ENCODE measurements at places on chromosomes 6 and 20.

DNA sequence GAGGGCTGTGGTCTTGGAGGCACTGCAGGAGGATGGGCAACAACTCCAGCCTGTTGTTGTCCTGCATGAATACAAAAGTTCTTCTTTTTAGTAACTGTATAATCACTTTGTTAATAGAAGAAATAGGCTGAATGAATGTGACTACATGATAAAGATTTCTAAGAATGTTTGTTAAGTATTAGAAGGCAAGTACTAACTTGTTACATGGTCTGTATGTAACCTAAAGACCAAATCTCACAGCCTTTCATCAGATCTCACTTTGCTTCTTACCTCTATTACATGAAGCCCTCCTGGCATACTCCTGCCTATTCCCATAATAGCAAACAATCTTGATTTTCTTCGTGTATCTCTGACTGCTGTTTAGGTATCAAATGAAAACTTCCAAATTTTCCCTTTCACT, 73.4 kb downstream of the REPS1 start:
- no peak for DNase-seq

DNA sequence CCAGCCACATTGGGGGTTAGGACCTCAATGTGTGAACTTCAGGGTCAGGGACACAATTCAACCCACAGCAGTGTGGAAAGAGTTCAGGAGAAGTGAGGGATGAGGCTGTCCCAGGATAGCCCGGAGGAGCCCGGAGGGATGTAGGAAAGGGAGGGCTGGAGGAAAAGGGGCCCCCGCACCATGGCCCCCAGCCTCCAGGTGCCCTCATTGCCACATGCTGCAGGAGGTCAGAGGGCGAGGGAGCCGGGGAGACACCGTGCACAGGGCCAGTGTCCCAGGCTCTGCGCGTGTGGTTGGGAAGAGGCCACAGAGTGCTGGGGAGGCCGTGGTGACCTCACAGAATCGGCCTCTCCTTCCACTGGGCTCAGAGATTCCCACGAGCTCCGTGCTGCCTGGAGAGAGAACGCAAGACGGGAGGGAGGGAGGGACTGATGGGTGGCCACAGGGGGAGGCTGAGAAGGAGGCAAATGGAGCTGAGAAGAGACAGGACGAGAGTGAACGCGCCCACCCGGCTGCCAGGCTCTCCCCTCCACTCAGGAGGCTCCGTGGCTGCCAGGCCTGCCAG, 215.1 kb downstream of the DLL1 start:
- DNase-seq, result no peak

- DNase-seq, result no peak
Measured at GRCh38 chr6:47419621-47420020, 58.0 kb upstream of the CD2AP start.

DNA sequence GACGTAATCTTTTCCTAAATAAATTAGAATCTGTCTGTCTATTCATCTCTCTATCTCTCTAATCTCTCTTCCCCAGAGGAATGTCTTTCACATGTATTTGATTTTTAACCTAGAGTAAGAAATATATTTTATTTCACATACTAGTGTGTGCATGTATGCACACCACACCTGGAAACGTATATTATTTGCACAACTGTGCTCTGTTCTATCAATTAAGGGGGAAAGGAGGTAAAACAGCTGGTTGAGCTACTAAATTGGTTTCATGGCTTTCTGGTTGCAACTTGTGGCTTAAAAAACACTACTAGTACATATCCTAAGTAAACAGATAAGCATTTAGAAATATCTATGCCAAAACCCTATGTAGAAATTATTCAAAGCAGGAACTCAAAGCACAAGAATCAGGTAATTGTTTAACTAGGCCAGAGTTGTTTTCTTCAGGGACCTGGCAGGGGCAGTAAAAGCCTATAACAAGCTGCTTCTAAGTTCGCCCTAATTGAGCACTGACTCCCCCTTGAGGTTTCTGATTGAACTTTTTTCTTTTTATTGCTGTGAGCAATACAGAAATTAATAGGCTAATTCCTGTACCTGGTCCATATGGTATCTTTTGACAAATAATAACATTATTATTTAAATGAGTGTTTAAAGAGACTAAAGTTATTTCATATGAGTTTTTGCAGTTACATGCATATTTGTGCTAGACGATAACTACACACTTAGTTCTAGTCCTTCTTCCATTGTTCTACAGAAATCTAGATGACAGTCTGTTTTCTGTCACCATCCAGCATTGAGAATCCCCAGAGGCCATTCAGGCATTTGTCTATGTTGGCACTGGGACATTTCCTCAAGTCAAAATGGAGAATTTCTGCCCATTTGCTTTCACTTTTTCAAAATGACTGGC, 88.6 kb downstream of the MCHR2 start:
- peak; percentile 15 for DNase-seq

GRCh38 chr6:45758787-45759471, 256.7 kb downstream of the CLIC5 start:
- no peak for DNase-seq

DNA sequence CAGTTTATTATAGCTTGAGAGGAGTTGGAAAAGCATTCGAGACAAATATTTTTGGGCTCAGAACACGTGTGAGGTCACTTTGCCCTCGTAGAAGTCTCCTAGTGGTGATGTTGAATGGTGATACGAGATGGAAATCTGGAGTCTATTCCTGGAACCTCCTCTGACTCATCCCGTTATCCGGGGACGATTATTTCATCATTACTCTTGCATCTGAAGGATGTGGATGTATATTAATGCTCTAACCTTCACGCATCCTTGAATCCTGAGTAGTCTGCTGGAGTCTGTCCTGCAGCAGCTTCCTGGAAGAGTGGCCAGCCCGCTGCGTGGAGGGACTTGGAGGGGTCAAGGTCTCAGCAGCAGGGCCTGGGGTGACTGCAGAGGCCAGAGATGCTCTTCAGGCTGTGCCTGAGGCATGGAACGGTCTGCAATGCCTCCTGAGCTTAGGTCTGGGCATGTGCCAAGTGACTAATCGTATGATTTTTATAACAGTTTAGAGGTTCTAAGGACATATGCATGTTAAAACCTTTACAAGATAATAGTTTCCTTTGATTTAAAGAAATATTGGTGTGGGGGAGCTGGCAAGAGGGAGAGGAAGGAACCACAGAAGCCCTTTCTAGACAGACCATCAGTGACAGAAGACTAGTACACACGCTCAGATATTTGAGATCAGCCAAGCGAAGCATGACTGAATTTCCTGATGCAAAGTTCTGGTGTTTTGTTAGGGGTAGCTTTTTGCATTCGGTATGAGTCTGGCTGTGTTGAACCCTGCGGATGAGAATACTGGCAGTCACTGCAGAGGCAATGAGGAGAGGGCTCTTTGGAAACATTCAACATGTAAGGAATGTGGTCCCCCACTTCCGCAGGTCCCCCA, 400.2 kb downstream of the QKI start:
- no peak for DNase-seq

DNA sequence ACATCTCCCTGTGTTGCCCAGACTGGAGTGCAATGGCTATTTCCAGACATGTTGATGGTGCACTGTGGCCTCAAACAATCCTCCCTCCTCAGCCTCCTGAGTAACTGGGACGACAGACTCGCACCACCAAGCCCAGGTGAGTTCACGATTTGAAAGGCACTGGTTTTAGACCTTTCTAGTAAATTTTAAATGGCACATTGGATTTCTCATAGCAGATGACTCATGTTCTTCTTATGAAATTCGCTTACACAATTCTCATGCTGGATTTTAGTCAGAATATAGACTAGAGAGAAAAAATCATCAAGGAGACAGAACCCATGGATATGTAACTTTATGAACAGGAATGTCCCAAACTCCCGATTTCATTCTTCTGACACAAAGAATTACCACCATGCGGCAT, 18.1 kb upstream of the PXDC1 start:
- no peak for DNase-seq

GRCh38 chr6:90435207-90435899, 138.7 kb upstream of the BACH2 start:
- DNase-seq, result no peak

DNA sequence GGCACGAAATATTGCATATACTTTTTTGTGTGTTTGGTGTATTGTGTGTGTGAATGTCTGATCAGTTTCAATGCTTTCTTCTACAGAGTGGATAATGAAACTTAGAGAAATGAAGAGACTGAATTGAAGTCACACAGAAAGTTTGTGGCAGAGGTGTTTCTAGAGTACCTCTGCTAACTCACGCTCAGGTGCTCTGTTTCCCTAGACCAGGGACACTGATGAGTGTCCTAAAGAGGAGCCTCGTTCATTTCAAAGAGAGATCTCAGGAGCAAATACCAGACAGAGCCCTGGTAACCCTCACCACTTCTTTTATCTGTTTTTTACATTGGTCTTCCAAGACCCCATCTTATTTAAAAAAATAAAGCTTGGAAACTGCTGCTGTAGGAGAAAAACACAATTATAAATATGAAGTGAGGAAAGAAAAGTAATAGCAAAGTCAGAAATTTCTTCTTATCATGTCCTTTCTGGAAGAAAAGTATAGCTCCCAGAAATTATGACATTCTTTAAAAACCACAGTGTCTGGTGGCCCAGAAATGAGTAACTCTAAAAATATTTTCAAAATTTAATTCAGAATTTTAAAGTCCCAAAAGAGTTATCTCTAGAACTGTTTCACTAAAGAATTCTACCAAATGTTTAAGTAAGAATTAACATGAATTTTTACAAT, 720.6 kb downstream of the RFPL4B start:
- no peak for DNase-seq

DNA sequence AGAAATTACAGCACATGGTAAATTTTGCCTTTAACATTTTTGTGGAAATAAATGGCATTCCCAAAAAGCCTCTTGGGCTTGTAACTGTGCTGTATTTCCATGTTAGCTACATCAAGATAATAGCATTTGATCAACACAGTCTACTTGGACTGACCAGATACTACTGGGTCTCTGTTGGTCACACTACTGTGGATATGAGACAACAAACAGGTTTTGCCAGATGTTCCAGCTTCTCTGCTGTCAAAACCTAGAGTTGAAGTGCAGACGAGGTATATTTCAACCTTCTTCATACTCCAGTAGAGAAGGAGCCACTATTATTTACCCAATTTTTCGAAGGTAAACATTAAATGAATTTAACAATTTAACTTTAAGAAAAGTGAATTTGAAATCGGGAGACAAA, 284.7 kb upstream of the CITED2 start:
- no peak for DNase-seq

DNA sequence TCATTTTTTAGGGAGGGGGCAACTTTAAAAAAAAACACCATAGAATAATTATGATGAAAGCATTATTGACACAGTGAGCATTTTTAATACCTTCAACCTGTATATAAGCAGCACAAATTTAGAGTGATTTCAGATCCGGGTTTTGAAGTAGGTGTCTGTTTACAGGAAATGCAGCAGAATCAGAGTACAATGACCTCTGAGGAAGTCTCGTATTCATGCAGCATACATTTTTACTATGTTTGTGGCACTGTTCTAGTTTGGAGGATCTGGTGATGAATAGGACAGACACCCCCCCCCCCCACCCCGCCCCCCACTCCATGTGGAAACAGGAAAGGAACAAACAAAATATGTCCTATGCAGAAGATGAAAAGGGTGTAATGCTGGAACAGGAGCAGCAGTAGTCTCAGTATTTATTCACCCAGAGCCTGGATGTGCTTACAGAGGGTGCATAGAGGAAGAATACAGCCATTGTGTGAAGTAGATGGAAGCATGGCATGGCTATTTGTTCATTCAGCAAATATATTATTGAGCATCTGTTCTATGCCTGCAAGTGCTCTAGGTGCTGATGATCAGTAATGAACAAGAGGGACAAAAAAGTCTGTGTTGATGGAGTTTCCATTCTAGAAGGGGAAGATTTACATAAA, 19.7 kb downstream of the VAPB start:
- DNase-seq, result no peak

DNA sequence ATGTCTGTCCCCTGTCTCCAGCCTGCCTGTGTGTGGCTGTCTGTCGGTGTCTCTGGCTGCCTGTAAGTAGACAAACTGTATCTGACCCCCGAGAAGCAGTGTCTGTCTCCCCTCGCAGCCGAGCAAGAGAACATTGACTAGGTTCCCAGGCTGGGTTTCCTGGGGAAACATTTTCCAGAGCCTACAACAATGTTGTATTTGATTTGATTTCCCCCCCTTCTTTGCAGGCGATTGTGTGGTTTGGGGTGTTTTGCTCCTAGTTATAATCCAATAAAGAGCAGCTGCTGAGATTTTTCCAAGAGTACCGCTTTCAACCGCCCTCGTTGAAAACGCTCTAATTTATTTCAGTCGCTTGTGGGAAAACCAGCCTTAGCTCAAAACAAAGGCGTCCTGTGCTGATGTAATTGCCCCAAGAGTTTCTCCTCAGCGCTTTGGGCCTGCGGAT, 92.6 kb downstream of the CDC5L start:
- DNase-seq, result no peak

GRCh38 chr6:135047336-135047735, 7.3 kb downstream of the HBS1L start:
- DNase-seq, result no peak

DNA sequence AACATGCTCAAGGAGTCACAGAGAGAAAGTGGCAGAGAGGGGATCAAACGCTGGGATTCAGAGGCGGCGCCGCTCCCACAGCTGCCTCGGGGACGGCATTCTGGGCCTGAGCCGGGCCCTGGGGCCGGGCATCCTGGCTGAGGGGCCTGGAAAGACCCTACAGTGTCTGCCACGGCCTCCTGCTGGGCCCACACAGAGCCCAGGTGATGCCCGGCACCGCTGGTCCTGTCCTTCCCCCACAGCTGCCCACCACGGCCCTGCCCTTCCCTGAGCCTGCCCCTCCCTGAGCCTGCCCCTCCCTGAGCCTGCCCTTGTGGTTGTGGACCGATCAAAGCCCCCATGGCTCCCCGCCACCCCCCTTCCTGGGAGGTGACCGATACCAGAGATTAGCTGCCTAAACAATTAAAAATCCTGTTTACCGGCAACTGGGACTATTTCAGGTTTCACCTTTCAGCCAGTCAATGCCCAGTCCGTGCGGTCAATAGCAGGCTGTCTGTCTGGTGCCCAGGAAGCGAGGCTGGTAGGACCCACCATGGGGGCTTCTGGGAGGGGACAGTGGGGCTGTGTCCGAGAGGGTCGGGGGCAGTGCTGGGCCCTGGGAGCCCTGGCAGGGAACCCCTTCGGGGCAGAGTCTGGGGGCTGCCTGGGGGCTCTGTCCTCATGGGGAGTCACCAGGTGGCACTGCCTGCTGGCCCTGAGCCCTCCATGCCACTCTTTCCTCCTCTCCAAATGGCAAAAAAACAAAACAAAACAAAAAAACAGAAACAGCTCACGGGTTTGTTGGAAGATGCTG, 55.4 kb upstream of the GATA5 start:
- no peak for DNase-seq

DNA sequence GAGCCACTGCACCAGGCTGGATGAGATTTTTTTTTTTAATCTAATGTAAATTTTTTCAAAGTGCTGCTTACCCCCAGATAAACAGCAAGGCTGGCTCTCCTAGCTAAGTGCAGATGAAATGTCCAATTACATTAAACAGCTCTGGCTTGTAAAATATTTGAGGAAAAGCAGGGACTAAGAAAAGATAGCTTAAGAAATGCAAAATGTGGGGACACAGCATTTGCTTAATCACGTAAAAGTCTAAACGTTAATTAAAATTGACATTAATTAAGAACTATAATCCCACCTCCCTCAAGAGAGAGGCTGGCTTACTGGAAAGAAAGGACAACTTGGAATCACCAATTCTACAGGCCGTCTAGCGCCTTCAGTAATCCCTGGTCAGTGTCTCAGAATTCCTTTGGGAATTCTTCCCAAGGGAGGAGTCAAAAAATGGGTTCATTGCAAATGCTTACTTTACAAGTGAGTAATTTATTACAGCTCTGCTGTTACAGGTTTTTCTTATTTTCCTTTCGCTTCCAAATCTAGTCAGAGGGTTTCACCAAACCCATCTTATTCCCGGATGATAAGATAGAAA, 13.6 kb upstream of the MARCKS start:
- no peak for DNase-seq

GRCh38 chr6:74311431-74311830, 615.4 kb downstream of the CD109 start:
- DNase-seq, result no peak

GRCh38 chr6:1636272-1636825, 26.6 kb downstream of the FOXC1 start:
- no peak for DNase-seq
